Activated T-cell treated with anti-CD3 and anti-CD28 coated beads, Interleukin-2, amount 50 U/mL, for 1 hour (primary cell): ENCODE measurements at places on chromosomes 7 and 10.

DNA sequence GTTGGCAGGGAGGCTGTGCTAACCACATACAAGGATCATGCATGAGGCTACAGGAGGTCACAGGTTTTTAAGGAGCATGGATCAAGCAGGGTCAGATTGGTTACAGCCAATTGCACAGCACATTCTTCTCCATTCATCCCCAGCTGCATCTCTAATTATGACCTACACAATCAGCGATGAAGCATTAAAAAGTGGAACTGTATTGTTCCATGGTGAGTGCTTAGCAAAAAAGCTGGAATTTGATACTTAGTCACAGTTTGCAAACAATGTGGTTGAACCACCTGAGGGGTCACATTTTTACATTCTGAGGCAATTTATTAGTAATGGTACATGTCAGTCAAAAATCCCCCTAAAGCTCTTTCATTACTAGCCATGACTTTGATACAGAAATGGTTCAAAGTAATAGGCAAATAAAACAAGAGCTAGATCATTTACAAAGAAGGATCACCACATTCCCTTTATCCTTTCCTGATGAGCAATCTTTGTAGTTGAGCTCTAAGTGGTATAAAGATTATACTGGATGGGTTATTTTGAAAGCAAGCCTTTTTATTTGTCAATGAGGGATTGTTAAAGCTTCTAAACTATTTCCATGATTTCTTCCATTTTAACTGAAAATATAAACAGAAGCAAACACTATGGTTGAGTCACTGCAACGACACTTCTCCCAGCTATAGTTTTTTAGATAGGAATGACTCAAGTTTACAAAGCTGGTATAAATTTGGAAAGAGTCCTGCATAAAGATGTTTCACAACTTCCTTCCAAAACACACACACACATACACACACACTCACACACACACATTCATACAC lies 217.8 kb upstream of the SEMA3A start:
- DNase-seq = no peak

GRCh38 chr7:36283711-36284130 lies 105.9 kb upstream of the ANLN start:
- peak; percentile 22 for DNase-seq

DNA sequence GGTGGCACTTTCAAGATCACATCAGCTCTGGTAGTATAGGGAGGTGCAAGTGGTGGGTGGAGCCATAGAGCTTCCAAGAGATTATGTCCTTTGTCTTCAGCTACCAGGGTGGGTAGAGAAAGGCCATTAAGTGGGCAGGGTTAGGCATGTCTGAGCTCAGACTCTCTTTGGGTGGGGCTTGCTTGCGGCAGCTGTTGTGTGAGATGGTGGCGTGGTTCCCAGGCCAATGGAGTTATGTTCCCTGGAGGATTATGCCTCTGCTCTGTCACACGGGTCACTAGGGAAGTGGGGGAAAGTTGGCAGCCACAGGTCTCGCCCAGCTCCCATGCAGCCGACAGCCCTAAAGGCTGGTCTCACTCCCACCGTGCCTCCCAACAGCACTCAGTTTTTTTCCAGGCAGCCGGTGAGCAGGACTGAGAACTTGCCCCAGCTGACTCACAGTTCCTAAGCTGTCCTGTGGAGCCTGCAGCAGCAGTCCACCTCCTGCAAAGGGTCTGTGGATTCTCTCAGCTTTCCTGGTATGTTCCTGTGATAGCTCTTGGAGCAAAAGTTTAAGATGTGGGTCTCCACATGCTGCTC lies 459.0 kb downstream of the SH2D4B start:
- no peak for DNase-seq

GRCh38 chr10:107649249-107649648 lies 484.7 kb upstream of the SORCS1 start:
- no peak for DNase-seq

- no peak for DNase-seq
Observed at GRCh38 chr7:123655614-123656013, at the start of gene LMOD2. LMOD2 (plus strand) TSS chr7:123655866; CDS start chr7:123655964, 98 bp downstream.

- no peak for DNase-seq
Observed at GRCh38 chr10:20299034-20299736, 483.0 kb downstream of the PLXDC2 start.

DNA sequence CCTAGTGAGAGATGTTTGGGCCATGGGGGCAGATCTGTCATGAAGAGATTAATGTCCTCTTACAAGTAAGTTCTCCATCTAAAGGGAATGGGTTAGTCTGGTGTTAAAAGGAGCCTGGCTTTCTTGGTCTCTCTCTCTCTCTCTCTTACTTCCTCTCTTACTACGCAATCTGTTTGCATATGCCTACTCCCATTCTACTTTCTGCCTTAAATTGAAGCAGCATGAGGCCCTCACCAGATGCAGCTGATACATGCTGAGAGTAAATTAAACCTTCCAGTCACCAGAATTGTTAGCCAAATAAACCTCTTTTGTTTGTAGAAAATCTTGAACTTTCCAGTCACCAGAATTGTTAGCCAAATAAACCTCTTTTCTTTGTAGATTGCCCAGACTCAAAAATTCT lies 884.1 kb downstream of the NRG3 start:
- DNase-seq = no peak

- DNase-seq = no peak
Observed at GRCh38 chr7:42639930-42640329, 271.9 kb downstream of the C7orf25 start.

DNA sequence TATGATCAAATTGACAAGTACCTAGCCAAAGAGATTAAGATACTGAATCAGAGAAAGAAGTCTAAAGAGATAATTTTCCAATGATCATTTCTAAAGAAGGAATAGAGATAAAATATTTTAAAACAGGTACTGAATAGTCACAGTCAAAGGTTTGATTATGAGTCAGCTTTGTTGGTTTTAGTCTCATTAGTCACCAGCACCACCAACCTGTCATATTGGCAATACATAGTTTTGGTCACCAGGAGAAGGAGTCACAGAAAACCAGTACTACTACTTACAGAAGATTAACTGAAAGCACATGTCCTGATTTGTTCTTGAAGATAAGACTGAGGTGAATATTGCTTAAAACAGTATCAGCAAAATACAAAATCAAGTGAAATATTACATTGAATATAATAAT lies 34.6 kb downstream of the ZEB1 start:
- no peak for DNase-seq

- no peak for DNase-seq
Observed at GRCh38 chr7:79790656-79791262, 337.3 kb upstream of the MAGI2 start.
